ENCODE measurements at places on chromosomes 6 and 20.

- no peaks in the 10 kb centered on the region for H3K4me1 ChIP-seq
- no peak for DNase-seq
- no peaks in the 10 kb centered on the region for H3K27me3 ChIP-seq
- H3K36me3 ChIP-seq: no peaks in the 10 kb centered on the region
- H3K27ac ChIP-seq: no peak overlapping the region
Measured at GRCh38 chr6:41818271-41819054, 31.0 kb downstream of the TOMM6 start.

GRCh38 chr6:36076178-36077063, 48.8 kb downstream of the MAPK14 start:
- H3K4me1 ChIP-seq: no peaks in the 10 kb centered on the region
- DNase-seq: no peak
- H3K36me3 ChIP-seq: peaks cover 59% of the 10 kb centered on the region
- H3K27me3 ChIP-seq: no peaks in the 10 kb centered on the region
- no peak overlapping the region for H3K4me3 ChIP-seq

DNA sequence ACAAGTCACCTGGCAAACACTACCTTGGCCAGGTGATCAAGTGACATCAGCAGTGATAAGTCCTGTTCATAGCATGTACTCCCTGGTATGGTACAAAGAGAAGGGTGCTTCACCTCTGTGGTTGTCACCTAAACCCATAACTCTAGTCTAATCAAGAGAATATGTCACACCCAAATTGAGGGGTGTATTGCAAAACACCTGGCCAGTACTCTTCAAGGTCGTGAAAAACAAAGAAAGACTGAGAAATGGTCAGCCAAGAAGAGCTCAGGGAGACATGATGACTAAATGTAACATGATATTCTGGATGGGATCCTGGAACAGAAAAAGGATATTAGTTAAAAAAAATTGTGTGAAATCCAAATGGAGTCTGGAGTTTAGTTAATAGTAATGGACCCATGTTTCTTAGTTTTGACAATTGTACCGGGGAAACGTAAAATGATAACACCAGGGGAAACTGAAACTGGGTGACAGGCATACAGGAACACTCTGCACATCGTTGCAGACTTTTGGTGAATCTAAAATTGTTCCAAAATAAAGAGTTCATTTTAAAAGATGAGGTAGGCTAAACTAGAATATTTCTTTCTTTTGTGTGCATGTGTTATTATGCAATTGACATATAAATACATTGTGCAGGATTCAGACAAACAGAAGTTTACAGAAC, 262.0 kb downstream of the CDC5L start:
- DNase-seq: no peak
- H3K4me1 ChIP-seq: no peaks in the 10 kb centered on the region
- no peak overlapping the region for H3K4me3 ChIP-seq
- H3K36me3 ChIP-seq: no peaks in the 10 kb centered on the region
- H3K27ac ChIP-seq: no peak overlapping the region
- H3K27me3 ChIP-seq: no peaks in the 10 kb centered on the region

- H3K4me1 ChIP-seq: peaks cover 9% of the 10 kb centered on the region
- no peak overlapping the region for H3K27ac ChIP-seq
Measured at GRCh38 chr6:105791583-105792318, 294.4 kb upstream of the PRDM1 start.

- peaks cover 72% of the 10 kb centered on the region for H3K27me3 ChIP-seq
- H3K4me3 ChIP-seq: peak overlapping the region; percentile 52
- H3K36me3 ChIP-seq: no peaks in the 10 kb centered on the region
- no peak for DNase-seq
- H3K27ac ChIP-seq: peak overlapping the region; percentile 84
Measured at GRCh38 chr6:26235302-26235670, 129.7 kb upstream of the BTN3A2 start.

DNA sequence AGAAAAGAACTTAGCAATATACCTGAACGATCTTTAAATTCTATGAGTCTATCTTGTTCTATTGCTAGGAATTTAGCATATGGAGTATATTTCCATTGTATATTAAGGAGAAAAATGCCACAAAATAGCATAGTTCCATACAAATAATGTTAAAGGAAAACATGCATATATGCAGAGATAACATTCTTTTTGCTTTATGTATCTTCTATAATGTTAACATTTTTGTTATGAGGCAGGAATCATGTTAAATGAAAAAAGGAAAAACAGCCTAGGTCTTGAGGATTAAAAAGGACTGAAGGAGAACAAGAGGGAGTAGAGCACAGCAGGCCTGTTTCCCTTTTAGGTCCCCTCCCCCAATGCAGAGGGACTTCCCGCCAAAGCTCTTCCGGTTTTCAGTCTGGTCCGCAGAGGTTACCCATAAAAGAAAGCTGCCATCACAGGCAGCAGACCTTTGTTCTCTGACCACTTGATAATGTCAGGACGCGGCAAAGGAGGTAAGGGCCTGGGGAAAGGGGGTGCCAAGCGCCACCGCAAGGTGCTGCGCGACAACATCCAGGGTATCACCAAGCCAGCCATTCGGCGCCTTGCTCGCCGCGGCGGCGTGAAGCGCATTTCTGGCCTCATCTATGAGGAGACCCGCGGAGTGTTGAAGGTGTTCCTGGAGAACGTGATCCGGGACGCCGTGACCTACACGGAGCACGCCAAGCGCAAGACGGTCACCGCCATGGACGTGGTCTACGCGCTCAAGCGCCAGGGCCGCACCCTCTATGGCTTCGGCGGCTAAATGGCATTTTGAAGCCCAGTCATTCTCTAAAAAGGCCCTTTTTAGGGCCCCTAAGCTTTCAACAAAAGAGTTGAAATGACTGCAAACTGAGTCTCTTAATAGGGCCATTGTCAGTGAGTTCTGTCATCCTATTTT, 108.4 kb upstream of the PRSS16 start:
- H3K36me3 ChIP-seq: peaks cover 3% of the 10 kb centered on the region
- H3K27me3 ChIP-seq: no peaks in the 10 kb centered on the region
- H3K4me3 ChIP-seq: peak overlapping the region; percentile 65
- H3K27ac ChIP-seq: peak overlapping the region; percentile 83

DNA sequence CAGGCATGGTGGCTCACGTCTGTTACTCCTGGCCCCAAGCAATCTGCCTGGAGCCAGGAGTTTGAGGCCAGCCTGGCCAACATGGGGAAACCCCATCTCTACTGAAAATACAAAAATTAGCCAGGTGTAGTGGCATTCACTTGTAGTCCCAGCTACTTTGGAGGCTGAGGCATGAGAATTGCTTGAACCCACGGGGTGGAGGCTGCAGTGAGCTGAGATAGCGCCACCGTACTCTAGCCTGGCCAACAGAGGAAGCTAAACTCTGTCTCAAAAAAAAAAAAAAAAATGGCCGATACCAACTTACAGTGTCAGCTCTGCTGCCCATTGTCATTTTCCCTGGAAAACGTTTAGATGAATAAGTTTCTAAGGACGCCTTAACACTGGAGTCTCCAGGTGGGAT, 489.9 kb downstream of the TFAP2A start:
- H3K4me3 ChIP-seq: no peak overlapping the region
- no peak for DNase-seq
- H3K36me3 ChIP-seq: no peaks in the 10 kb centered on the region
- H3K27me3 ChIP-seq: no peaks in the 10 kb centered on the region

- no peaks in the 10 kb centered on the region for H3K36me3 ChIP-seq
- H3K27ac ChIP-seq: no peak overlapping the region
- peaks cover 50% of the 10 kb centered on the region for H3K4me1 ChIP-seq
- DNase-seq: no peak
- peak overlapping the region; percentile 26 for H3K4me3 ChIP-seq
Measured at GRCh38 chr6:108168090-108168463, 2.3 kb downstream of the NR2E1 start.

- DNase-seq: no peak
- H3K4me3 ChIP-seq: peak overlapping the region; percentile 26
- peaks cover 4% of the 10 kb centered on the region for H3K27me3 ChIP-seq
- no peak overlapping the region for H3K27ac ChIP-seq
- no peaks in the 10 kb centered on the region for H3K36me3 ChIP-seq
- no peaks in the 10 kb centered on the region for H3K4me1 ChIP-seq
Measured at GRCh38 chr6:157954150-157955117, 27.2 kb upstream of the SYNJ2 start.

GRCh38 chr6:146028252-146028795, 538 bp upstream of the GRM1 start:
- no peaks in the 10 kb centered on the region for H3K4me1 ChIP-seq
- no peak overlapping the region for H3K4me3 ChIP-seq
- H3K27me3 ChIP-seq: peaks cover 43% of the 10 kb centered on the region

- DNase-seq: no peak
- H3K36me3 ChIP-seq: no peaks in the 10 kb centered on the region
- no peak overlapping the region for H3K27ac ChIP-seq
- no peaks in the 10 kb centered on the region for H3K27me3 ChIP-seq
- no peak overlapping the region for H3K4me3 ChIP-seq
- no peaks in the 10 kb centered on the region for H3K4me1 ChIP-seq
Measured at GRCh38 chr6:42349753-42350511, 101.8 kb downstream of the TRERF1 start.

DNA sequence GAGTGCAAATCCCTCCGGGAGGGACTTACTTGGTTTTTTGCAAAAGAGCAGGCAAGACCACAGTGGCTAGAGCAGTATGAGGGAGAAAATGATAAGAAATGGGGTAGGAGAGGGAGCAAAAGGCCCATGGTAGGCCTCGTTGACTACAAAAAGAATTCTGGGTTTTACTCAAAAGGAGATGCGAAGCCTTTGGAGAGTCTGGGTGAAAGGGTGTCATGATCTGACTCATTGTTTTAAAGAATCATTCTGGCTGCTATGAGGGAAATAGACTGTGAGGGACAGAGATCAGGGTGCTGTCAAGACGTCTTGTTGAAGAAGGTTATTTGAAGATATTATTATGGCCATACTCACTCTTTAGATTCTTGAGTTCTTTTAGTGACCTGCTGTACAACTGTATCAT, 13.0 kb downstream of the TBC1D32 start:
- no peaks in the 10 kb centered on the region for H3K4me1 ChIP-seq
- H3K27ac ChIP-seq: no peak overlapping the region
- H3K4me3 ChIP-seq: no peak overlapping the region
- H3K27me3 ChIP-seq: no peaks in the 10 kb centered on the region
- no peaks in the 10 kb centered on the region for H3K36me3 ChIP-seq
- DNase-seq: no peak

DNA sequence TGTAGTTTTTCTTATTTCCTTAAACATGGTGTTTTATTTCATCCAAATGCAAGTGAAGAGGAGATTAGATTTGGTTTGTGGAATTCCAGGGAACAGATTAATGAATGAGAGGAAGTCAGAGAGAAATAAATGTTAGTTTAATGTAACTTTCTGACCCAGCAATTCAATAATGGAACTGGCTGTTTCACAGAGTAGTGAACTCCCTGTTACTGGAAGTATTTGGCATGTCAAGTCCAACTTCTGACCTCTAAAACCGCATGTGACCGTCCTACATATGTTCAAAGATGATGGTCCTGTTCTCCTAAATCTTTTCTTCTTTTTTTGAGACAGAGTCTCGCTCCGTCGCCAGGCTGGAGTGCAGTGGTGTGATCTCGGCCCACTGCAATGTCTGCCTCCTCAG, 18.7 kb downstream of the PROCR start:
- no peaks in the 10 kb centered on the region for H3K36me3 ChIP-seq
- no peak for DNase-seq
- H3K4me3 ChIP-seq: no peak overlapping the region
- no peaks in the 10 kb centered on the region for H3K27me3 ChIP-seq
- H3K27ac ChIP-seq: no peak overlapping the region

GRCh38 chr6:135331002-135331401, 149.9 kb downstream of the MYB start:
- no peaks in the 10 kb centered on the region for H3K36me3 ChIP-seq
- no peak overlapping the region for H3K27ac ChIP-seq
- no peaks in the 10 kb centered on the region for H3K4me1 ChIP-seq
- no peak for DNase-seq
- no peaks in the 10 kb centered on the region for H3K27me3 ChIP-seq

- peaks cover 26% of the 10 kb centered on the region for H3K4me1 ChIP-seq
- DNase-seq: no peak
- no peaks in the 10 kb centered on the region for H3K36me3 ChIP-seq
- peak overlapping the region; percentile 82 for H3K4me3 ChIP-seq
- H3K27me3 ChIP-seq: no peaks in the 10 kb centered on the region
Measured at GRCh38 chr6:133953634-133954415, 801 bp downstream of the TBPL1 start.

DNA sequence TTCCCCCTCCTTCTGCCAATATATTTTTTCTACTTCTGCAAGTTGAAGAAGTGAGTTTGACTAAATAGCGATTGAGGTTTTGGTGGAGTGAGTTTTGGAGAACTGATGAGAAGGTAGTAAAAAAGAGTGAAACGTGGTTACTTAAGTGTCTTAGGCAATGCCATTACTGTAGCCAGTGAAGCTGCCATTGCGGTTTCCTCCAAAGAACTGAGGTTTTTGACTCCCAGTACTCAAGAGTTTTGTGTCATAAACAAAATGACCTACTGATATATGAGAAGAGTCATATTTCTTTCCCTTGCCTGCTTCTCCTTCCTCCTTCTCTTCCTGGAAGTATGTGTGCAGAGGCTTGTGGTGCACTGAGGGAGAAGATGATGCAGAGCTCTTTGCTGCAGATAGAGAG, 554.5 kb upstream of the MAP3K7 start:
- DNase-seq: no peak
- no peaks in the 10 kb centered on the region for H3K36me3 ChIP-seq
- no peak overlapping the region for H3K4me3 ChIP-seq
- H3K4me1 ChIP-seq: no peaks in the 10 kb centered on the region
- H3K27ac ChIP-seq: no peak overlapping the region

DNA sequence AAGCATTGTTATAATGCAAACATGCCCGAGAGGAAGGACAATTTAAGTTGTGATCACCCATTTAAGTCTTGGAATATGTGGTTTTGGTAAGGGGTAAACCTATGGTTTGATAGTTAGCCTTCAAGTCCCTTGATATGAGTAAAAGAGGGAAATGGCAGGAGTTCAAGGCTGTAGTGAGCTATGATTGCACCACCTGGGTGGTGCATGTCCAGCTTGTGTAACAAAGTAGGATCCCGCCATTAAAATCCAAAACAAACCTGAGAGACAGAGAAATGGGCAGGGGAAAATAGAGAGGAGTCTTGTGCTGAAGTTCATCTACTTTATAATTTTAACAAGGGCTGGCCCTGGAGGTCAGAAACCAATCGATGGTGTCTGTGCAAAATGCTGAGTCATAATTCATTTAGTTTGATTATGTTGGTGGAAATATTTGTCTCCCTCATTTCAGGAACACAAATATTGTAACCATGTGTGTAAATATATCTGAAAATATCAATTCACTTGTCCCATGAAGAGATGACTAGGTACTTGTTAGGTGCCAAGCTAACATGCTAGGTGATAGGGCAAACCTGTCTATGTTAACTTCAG, 23.2 kb upstream of the ARMH2 start:
- H3K27ac ChIP-seq: no peak overlapping the region
- no peaks in the 10 kb centered on the region for H3K4me1 ChIP-seq
- no peaks in the 10 kb centered on the region for H3K27me3 ChIP-seq
- no peak overlapping the region for H3K4me3 ChIP-seq
